Glutamatergic neuron (in vitro differentiated cells): ENCODE measurements at places on chromosomes 11 and 22.
A peak's percentile ranks its signal among the peaks of the same experiment; 100 is the strongest.

DNA sequence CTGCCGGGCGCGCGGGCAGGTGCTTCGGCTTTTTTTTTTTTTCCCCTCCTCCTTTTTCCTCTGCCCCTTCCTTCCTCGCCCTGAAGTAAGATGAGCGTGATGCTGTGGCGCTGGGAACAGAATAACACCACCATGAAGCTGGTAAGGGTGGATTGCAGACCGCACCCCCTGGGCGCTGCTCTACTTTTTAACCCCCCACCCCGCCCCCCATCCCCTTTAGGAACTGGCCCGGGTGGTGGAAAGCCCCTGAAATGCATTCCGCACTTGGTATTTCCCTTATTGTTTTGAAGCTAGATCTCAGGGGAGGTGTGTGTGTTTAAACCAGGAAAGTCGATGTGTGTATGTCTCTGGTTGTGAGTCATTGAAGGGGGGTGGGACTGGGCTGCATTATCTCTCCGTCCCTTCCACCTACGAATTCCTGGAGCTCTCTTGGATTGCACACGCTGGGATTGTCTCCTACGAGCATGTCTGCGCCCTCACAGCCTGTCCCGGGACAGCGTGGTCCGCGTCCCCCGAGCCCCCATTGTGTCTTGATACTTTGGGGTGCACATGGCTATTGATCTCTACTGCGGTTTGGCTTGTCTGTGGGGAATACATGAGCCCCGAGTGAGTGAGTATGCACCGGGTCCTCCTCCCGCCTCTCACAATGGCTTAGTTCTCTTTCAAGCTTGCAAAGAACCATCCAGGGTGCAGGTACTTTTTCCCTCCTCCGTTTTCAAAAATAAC is 64.9 kb downstream of the NAV2 start:
- H3K27me3 ChIP-seq, result peaks cover 30% of the 10 kb centered on the region
- no peak for DNase-seq
- H3K4me1 ChIP-seq, result peaks cover 34% of the 10 kb centered on the region
- H3K36me3 ChIP-seq, result no peaks in the 10 kb centered on the region

GRCh38 chr11:8354622-8355415 is 91.1 kb upstream of the LMO1 start:
- no peak overlapping the region for H3K4me3 ChIP-seq
- no peak overlapping the region for H3K27ac ChIP-seq
- H3K36me3 ChIP-seq, result no peaks in the 10 kb centered on the region
- H3K4me1 ChIP-seq, result peaks cover 8% of the 10 kb centered on the region
- DNase-seq, result no peak

GRCh38 chr11:76588455-76589325 is 81.9 kb downstream of the LRRC32 start:
- no peaks in the 10 kb centered on the region for H3K27me3 ChIP-seq
- no peak overlapping the region for H3K27ac ChIP-seq
- H3K36me3 ChIP-seq, result no peaks in the 10 kb centered on the region
- no peaks in the 10 kb centered on the region for H3K4me1 ChIP-seq
- no peak for DNase-seq

- peaks cover 8% of the 10 kb centered on the region for H3K27me3 ChIP-seq
- no peak overlapping the region for H3K27ac ChIP-seq
- H3K4me3 ChIP-seq, result peak overlapping the region; percentile 63
- no peak for DNase-seq
Measured at GRCh38 chr11:125314276-125315078, 149.9 kb downstream of the PKNOX2 start.

DNA sequence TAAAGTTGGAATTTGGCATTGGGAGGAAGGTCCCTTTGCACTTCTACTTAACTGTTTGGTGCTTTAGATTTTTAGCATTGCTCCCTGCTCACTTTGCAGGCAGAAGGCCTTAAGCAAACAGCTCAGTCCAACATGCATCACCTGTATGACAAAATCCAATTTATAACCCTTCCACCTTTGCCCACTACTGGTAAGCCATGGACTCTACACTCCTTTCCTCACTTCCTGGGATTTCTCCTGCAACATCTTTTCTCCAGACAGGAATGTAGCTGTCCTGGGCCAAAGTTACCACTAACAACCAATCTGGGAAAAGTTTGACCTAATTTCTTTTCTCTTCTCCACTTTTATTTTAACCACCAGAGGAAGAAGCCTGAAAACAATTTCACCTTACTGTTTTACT is 1.8 kb upstream of the OR2D2 start:
- no peak overlapping the region for H3K4me3 ChIP-seq
- no peaks in the 10 kb centered on the region for H3K4me1 ChIP-seq
- H3K27me3 ChIP-seq, result no peaks in the 10 kb centered on the region
- no peaks in the 10 kb centered on the region for H3K36me3 ChIP-seq

DNA sequence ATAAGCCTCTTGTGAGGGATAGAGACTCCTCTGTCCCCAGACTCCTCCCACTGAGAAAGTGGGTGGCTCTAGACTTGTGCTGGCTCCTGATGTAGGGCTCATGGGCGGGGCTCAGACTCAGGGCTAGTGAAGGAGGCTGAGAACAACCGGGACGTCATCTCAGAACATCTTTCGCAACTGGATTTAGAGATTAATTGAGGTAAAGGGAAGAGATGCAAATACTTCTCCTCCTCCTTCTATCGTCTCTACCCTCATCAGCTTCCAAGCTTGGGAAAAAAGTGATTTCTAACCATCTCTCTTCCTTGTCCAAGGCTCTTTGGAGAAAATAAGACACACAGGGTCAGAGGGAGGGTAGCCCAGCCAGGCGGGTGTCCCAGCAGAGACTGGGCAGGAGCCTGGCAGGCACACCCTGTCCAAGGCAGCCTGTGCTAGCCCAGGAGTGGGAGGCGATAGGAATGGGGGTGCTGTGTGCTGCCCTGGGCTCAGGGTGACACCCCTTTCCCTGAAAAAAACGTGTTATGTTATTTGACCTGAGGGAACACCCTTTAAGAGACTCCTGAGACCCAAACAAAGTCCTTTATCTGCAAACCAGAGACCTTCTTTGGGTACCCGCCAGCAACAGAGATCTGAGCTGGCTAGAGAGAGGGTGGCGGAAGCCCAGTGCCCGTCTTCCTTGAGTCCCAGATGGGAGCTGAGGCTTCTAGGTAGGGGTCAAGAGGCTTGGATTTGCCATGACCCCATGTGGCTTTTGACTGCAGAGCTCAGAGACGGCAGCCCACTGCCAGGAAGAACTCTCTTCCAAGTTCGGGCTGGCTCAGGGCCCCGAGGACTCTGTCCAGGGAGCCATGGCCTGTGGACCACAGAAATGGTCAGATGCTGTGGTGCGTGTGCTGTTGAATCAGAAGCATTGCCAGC is 160.9 kb downstream of the ADAMTS15 start:
- H3K4me1 ChIP-seq, result peaks cover 3% of the 10 kb centered on the region
- H3K27ac ChIP-seq, result no peak overlapping the region
- H3K4me3 ChIP-seq, result no peak overlapping the region
- H3K36me3 ChIP-seq, result no peaks in the 10 kb centered on the region

- peaks cover 11% of the 10 kb centered on the region for H3K4me1 ChIP-seq
- no peaks in the 10 kb centered on the region for H3K36me3 ChIP-seq
- H3K27me3 ChIP-seq, result no peaks in the 10 kb centered on the region
- H3K27ac ChIP-seq, result no peak overlapping the region
Measured at GRCh38 chr22:45838305-45838887, 138.6 kb downstream of the WNT7B start.

GRCh38 chr22:21942407-21943343 is 10.0 kb downstream of the PPM1F start:
- H3K4me1 ChIP-seq, result peaks cover 53% of the 10 kb centered on the region
- H3K36me3 ChIP-seq, result peaks cover 5% of the 10 kb centered on the region

DNA sequence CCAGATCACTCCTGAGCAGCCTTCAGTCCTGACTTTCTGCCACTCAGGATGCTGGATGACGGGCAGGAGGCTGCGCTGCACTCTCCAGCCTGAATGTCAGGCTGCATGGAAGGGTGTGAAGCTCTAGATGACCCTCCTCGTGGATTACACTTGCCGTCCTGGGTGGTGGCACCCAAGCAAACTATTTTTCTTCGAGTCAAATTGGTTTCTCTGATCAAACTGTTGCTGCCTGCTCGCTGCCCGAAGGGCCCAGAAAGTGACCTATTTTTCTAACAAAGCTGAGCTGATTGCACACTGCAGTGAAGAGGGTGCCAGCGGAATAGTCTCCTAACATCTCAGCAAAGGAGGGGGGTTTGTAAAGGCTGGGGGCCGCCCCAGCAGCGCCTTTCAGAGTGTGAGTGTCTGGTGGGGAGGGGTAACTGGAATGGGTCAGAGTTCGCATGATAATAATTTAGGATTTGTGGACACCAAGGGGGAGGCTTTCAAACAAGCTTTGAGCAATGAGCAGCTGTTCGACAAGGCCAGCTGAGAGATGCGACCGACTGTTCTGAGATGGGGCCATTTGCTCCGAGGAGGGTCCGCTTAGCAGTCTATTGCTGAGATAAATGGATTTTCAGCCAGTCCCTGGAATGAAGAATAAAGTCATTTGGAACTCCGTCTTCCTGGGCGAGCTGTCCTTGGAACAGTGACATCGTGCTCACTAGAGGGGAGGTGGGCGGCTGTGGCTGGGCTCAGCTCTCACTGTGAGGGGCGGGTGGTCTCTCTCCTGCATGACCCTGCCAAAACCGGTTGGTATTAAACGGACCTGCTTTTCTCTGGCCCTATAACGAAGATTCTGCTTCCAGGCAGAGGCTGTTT is 537.6 kb downstream of the BRD1 start:
- DNase-seq, result no peak
- H3K27me3 ChIP-seq, result no peaks in the 10 kb centered on the region
- H3K4me1 ChIP-seq, result no peaks in the 10 kb centered on the region
- no peak overlapping the region for H3K27ac ChIP-seq

DNA sequence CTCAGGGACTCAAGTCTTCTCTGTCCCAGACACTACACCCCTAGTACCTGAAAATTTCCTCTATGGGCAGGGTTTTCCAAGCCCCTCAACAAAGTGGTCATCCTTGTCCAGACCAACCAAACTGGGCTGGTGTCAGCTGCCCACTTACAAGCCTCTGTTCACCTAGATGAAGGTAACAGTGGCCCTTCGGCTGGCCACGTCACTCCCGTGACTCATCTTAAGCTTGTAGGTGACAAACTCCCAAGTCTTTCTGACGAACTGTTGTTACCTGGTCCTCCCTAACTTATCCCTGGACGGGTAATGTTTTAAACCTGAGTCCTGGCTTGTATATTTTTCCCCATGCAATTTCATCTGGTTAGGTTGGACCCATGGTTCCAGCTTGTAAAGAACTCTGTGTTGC is 4.7 kb downstream of the CXCR5 start:
- peaks cover 1% of the 10 kb centered on the region for H3K27me3 ChIP-seq
- no peak overlapping the region for H3K4me3 ChIP-seq
- DNase-seq, result no peak
- H3K4me1 ChIP-seq, result peaks cover 5% of the 10 kb centered on the region
- H3K27ac ChIP-seq, result no peak overlapping the region

GRCh38 chr11:2526808-2527381 is 82.1 kb downstream of the KCNQ1 start:
- peak; percentile 8 for DNase-seq
- no peak overlapping the region for H3K27ac ChIP-seq
- peaks cover 11% of the 10 kb centered on the region for H3K27me3 ChIP-seq
- no peaks in the 10 kb centered on the region for H3K36me3 ChIP-seq
- no peaks in the 10 kb centered on the region for H3K4me1 ChIP-seq

- no peaks in the 10 kb centered on the region for H3K36me3 ChIP-seq
- H3K27me3 ChIP-seq, result peaks cover 8% of the 10 kb centered on the region
- H3K27ac ChIP-seq, result no peak overlapping the region
- peaks cover 18% of the 10 kb centered on the region for H3K4me1 ChIP-seq
- no peak overlapping the region for H3K4me3 ChIP-seq
- DNase-seq, result no peak
Measured at GRCh38 chr11:46281371-46281831, 3.9 kb downstream of the CREB3L1 start.

GRCh38 chr11:16783321-16783801 is 44.9 kb downstream of the C11orf58 start:
- no peak overlapping the region for H3K27ac ChIP-seq
- no peaks in the 10 kb centered on the region for H3K36me3 ChIP-seq
- DNase-seq, result no peak
- H3K4me1 ChIP-seq, result peaks cover 3% of the 10 kb centered on the region
- no peak overlapping the region for H3K4me3 ChIP-seq
- H3K27me3 ChIP-seq, result peaks cover 3% of the 10 kb centered on the region

GRCh38 chr22:49967706-49968208 is 7.2 kb downstream of the PIM3 start:
- peak overlapping the region; percentile 71 for H3K4me3 ChIP-seq
- DNase-seq, result peak; percentile 76
- H3K4me1 ChIP-seq, result peaks cover 10% of the 10 kb centered on the region
- H3K36me3 ChIP-seq, result no peaks in the 10 kb centered on the region

DNA sequence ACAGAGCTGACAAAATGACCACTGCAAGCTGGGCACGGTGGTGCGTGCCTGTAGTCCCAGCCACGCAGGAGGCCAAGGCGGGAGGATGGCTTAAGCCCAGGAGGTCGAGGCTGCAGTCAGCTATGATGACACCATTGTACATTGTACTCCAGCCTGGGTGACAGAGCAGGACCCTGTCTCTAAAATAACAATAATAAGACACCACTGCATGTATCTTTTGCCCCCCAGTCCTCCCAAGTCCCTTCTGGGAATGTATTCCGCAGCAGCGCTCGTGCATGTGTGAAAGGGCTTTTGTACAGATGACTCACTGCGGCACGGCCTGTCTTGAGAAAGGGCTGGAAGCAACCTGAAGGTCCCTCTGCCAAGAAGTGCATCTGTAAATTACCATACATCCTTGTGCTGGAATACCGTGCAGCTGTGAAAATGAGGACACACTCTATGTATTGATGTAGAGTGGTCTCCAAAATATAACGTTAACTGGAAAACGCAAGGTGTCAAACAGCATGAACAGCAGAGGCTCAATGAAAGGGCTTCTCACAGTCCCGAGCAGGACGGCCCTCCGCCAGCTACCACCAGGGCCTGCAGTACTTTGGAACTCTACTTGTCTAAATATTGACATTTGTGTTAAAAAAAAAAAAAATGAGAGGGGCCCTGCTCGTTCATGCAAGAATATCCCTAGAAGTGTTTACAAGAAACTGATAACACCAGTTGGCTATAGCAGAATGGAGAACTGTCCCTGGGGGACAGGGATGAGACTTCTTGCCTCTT is 9.0 kb upstream of the CDC42EP2 start:
- H3K4me3 ChIP-seq, result no peak overlapping the region
- no peaks in the 10 kb centered on the region for H3K36me3 ChIP-seq
- peaks cover 23% of the 10 kb centered on the region for H3K4me1 ChIP-seq
- DNase-seq, result no peak

DNA sequence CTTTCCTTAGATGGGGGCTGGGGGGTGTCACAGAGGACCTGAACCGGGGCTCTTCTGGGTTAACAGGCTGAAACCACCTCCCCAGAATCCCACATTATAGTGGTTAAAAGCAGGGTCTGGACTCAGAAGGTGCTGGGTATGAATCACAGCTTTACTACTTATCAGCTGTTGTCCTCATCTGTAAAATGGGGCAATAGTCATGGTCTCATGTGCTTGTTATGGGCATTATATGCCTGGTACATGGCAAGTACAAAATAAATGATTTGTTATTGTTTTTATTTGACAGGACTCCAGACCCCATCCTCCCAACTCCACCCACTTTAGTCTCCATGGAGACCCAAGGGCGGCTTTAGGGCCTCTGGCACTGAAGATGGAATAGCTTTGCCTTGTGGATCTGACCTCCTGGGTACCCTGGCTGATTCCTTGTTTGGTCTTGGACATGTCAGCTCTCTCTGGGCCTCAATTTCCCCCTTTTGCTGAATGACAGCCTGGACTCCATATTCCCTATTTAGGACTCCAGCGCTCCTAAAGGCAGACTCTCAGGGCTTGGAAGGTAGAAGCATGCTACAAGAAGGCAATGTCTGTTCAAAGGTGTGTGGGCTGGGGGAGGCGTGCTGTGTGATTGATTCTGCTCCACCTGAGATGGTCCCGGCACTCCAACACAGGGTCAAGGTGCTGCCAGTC is 812 bp upstream of the SMTN start:
- peaks cover 9% of the 10 kb centered on the region for H3K27me3 ChIP-seq
- no peak for DNase-seq
- H3K4me3 ChIP-seq, result peak overlapping the region; percentile 89
- H3K36me3 ChIP-seq, result no peaks in the 10 kb centered on the region

- H3K4me3 ChIP-seq, result peak overlapping the region; percentile 73
- H3K4me1 ChIP-seq, result peaks cover 37% of the 10 kb centered on the region
- H3K27me3 ChIP-seq, result no peaks in the 10 kb centered on the region
- peak overlapping the region; percentile 87 for H3K27ac ChIP-seq
Measured at GRCh38 chr22:35893698-35894097, 134.9 kb downstream of the RBFOX2 start.
